ENCODE measurements at places on chromosomes 7 and 10.

GRCh38 chr7:16880554-16880953 lies 1.2 kb downstream of the AGR3 start:
- no peak for DNase-seq

DNA sequence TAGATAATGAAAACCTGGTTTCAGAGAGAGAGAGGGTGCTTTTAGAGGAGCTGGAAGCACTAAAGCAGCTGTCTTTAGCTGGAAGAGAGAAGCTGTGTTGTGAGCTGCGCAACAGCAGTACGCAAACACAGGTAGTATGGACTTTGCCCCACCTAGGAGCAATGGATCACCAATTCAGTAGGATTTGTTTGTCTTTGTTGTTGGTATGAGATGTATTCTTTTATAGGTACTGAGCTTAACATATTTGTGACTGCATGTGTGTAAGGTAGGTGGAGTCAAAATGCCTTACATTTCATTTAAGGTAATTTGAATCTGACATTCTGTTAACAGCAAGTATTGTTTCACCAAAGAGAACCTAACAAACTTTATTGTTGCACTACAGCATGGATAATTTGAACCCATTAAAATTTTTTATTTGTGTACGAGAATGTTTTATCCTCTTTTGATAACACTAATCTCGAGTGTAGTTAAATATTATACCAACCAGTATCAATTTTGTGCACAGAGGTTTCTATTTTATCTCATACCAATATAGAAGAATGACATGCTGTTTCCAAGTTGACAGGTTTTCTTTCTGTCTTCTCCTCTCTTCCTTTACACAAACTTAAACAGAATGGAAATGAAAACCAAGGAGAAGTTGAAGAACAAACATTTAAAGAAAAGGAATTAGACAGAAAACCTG lies 92.1 kb downstream of the CYP51A1 start:
- DNase-seq: no peak

DNA sequence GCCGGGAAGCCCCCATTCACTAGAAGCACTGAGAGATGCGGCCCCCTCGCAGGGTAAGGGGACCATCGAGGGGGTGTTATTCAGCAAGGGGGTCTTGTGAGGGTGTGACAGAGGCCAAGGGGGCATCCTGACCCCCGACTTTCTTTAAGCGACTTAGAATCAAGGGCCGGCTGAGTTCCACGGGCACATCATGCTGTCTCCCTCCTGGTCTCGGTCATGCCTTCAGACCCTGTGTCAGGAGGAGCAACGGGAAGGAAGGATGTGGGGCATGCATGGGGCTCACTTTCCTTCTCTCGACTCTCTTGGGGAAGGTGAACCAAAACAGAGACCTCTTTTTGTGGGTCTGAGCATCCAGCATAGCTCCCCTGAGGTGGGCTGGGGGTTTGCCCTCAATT lies 2.5 kb downstream of the ACSL5 start:
- no peak for DNase-seq

GRCh38 chr10:126618466-126618865 lies 52.0 kb downstream of the C10orf90 start:
- no peak for DNase-seq

DNA sequence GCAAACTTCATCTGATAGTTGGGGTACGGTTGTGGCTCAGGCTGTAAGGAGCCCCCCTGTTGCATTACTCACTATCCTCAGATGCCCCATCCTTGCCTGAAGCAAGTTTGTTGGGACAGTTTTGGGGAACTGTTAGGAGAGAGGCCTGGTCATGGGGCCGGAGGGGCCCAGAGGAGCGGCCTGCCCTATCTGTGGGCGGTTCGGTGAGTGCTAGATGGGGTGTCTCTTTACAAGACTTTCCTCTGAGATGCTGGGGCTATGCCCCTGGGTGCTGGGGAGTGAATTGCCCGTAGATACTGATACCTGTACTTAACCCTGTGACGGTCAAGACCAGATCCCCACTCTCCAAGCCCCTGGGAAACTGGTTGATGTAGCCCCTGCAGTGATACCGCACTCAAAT lies 12.4 kb downstream of the CUX1 start:
- DNase-seq: no peak

DNA sequence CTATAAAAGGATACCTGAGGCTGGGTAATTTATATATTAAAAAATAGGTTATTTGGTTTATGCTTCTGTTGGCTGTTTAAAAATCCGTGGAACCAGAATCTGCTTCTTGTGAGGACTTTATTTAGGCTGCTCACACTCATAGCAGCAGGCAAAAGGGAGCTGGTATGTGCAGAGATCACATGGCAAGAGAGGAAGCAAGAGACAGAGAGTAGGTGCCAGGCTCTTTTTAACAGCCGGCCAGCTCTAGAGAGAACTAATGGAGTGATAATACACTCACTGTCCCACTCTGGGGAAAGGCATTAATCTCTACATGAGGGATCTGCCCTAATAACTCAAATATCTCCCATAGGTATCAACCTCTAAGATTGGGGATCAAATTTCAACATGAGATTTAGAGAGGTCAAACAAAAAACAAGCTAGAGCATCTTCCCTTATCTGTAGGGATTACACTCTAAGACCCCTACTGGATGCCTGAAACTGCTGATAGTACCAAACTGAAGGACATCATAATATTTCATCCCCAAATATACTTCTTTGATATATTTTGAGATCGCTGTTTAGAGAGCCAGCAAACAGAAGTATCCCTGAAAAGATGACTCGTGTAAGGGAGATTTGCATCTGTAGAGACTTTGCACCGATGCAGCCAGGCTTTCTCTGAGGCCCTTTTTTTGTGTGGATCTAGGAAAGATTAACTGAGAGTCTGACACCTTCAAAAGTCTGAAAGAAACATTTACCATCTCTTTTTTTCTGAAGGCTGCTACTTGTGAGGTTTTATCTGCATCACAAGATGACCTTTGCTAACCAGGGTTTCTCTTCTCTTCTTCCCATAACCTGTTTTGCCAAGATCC lies 717.0 kb upstream of the MBL2 start:
- DNase-seq: no peak

- no peak for DNase-seq
Measured at GRCh38 chr10:132616996-132617736, 79.6 kb downstream of the INPP5A start.

GRCh38 chr10:95655571-95656290 lies 780 bp downstream of the ALDH18A1 start:
- DNase-seq: no peak

- DNase-seq: no peak
Measured at GRCh38 chr7:151764056-151764920, 112.6 kb downstream of the PRKAG2 start.

Measured in DMS 273 treated with DMSO at 0.1 percent for 48 hours (cell line).